T1000 (cell line): ENCODE measurements at places on chromosomes 11 and 22.

GRCh38 chr22:39581303-39581702 lies 10.8 kb downstream of the CACNA1I start:
- DNase-seq, result no peak

GRCh38 chr11:75576017-75576416 lies 14.0 kb downstream of the SERPINH1 start:
- no peak for DNase-seq

- DNase-seq, result no peak
These were observed 2.8 kb downstream of the CABP7 start for GRCh38 chr22:29722587-29722986.

GRCh38 chr22:21952586-21953571 lies at the start of gene PPM1F:
TSS of gene PPM1F (minus strand) at chr22:21952848. CDS start at chr22:21946048, 6,800 bp downstream.
- peak; percentile 75 for DNase-seq
